ENCODE measurements at places on chromosomes 4 and X.

GRCh38 chrX:79084923-79085322 is 59.6 kb upstream of the GPR174 start:
- peak; percentile 31 for DNase-seq

DNA sequence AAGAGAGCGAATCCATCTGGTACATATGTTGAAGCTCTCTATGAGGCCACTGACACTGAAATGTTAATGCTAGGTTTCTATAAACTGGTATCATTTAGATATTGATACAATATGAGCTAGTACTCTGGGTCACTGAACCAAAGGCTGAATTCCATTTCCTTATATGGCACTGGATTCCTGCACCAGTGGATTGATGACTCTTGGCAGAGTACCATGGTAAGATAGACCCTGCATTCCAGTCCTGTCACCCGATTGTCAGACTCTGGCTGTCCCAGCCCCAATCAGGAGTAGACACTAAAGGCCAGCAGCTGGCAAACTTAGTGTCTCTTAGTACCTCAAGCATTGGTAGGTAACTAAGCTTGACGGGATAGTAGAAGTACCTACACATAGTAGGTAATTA is 44.0 kb upstream of the EOLA2 start:
- no peak for DNase-seq

GRCh38 chrX:47283015-47283771 is 50.4 kb downstream of the USP11 start:
- DNase-seq = no peak

- no peak for DNase-seq
Measured at GRCh38 chr4:100106982-100107381, 83.3 kb downstream of the DDIT4L start.

DNA sequence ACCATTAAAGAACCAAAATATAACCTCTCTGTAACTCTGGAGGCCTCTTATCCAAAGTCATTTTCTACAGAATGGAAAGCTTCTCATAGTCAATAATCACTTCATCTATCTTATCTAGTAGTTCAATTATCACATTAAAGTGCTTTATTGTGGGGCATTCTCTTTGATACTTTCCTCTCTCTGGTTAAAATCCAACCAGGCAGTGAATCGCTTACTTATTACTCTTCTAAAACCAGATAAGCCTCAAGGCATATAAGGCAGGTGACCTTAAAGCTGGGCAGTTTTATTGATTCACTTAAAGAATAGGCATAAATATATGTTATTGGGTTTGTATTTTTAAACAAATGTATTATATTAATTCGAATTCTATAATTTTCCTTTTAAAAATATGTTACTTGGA is 2162.1 kb upstream of the TENM3 start:
- DNase-seq = no peak

GRCh38 chrX:46819136-46819535 is 17.7 kb upstream of the RP2 start:
- DNase-seq = no peak

DNA sequence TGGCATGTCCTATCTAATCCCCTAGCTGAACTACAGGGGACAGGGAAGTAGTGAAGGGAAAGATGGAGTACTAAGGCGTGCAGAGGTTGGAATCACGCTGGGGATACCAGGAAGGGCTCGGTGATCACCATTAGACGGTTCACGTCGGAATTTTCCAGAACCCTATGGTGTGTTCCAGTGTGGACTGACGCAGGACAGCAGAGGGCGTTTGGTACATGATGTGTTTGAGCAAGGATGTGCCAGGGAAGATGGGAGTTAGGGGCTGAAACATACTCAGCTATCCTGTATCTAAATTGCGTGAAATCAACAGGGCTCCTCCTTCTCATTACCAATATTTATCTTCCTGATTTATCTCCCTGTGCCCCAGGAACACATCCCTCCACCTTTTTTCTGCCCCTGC is 33.7 kb downstream of the PRPS2 start:
- DNase-seq = no peak

- DNase-seq = no peak
Measured at GRCh38 chr4:148044912-148045352, 313.0 kb downstream of the ARHGAP10 start.

DNA sequence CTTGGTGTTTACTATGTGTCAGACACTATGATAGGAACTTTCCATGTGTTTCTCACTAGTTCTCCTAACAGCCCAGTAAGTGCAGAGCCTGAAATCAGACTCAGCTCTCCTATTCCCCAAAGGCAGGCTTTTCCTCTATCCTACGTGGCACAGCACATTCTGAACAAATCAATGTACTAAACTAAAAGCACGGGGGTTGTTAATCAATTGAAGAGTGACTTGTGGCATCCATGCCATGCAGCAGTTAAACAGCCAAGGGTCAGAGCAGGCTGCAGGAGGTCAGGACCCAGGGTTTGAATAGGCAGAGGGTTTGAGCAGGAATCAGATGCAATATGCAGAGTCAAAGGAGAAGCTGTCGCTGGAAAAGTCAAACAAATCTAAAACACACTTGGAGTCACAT is 289.7 kb upstream of the LDB2 start:
- no peak for DNase-seq

DNA sequence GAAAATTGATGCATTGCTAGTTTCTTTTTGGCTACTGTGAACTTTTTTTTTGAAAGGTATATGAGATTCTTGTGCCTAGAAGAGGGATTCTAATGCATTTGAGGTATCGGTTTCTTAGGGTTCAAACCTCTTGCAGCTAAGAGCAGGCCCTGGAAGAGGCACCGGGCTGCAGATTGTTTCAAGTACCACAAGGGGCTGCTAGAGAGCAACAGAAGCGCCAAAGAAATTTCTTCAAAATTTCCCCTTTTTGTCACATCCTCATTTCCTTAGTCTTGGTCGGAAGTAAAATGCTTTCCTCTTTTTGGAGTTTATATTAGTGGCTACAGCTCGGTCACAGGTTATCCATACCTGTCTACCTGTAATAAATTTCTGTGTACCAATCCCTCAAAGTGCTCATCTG is 89.8 kb downstream of the PDGFRA start:
- DNase-seq = peak; percentile 35

DNA sequence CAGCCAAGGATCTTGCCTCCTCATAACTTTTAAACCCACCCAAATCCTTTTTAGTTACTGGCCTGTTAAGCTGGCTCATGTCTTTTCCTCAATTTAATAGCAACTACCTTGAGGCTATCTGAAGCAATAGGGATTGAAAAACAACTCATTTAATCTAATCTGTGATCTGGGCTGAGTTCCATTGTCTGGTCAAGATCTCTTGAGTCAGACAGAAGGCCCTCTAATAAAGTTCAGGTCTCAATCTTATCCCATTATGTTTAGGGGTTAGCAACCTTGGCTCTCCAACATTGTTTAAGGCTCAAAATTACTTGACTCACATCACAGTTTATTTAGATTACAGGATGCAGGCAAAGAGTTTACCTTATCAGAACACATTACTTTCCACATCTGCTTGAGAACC is 436.1 kb downstream of the ANKRD50 start:
- no peak for DNase-seq

- DNase-seq = no peak
Measured at GRCh38 chr4:80713409-80713808, 317.1 kb upstream of the BMP3 start.

GRCh38 chr4:81549984-81550383 is 78.3 kb upstream of the RASGEF1B start:
- DNase-seq = no peak

All from activated T-cell treated with anti-CD3 and anti-CD28 coated beads, Interleukin-2, amount 50 U/mL, for 72 hours (primary cell).